ENCODE measurements at places on chromosomes 6 and 20.

DNA sequence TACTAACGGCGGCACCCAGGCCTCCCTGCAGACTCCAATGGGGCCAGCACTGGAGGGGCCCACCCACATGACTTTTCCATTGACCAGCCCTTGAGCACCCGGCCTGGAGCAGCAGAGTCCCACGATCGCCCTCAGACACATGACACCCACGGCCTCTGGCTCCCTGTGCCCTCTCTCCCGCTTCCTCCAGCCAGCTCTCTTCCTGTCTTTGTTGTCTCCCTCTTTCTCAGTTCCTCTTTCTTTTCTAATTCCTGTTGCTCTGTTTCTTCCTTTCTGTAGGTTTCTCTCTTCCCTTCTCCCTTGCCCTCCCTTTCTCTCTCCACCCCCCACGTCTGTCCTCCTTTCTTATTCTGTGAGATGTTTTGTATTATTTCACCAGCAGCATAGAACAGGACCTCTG is 26.1 kb upstream of the FANCE start:
- no peak overlapping the region for H3K27ac ChIP-seq
- H3K4me1 ChIP-seq, result no peaks in the 10 kb centered on the region
- no peaks in the 10 kb centered on the region for H3K27me3 ChIP-seq

DNA sequence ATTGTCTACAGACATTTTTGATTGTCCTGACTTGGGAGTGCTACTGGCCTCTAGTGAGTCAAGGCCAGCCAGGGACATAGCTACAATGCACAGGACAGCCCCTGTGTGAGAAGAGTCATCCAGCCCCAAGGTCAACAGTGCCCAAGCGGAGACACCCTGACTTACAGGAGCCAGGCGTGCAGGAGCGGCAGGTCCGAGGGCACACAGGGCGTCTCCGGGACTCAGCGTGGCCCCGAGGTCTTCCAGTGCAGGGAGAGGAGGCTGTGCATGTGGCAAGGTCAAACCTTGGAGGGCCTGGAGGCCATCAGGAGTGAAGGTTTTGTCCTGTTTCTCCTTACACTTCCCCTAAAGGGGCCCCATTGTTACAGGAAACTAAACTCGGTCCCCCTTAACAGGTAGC is 41.3 kb upstream of the QKI start:
- H3K36me3 ChIP-seq, result no peaks in the 10 kb centered on the region
- no peak overlapping the region for H3K4me3 ChIP-seq
- H3K27me3 ChIP-seq, result no peaks in the 10 kb centered on the region
- no peak overlapping the region for H3K27ac ChIP-seq

DNA sequence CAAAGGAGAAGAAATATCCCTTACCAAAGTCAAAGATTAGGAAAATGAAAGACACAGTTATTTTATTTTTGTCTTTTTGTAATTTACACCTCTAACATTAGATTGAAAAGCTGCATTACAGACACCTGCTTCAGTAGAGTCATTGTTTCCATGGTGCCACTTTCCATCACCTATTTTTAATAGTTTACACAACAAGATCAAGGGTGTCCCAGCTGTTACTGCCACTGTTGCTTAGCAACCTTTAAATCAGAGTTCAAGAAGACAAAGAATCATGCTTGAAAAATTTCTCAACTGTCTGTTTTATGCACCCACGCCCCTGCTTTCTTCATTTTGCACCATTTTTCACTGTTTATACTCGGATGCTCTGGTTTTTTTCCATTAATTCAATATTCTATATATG is 668.2 kb upstream of the GJE1 start:
- H3K27ac ChIP-seq, result peak overlapping the region; percentile 11
- DNase-seq, result no peak
- H3K27me3 ChIP-seq, result no peaks in the 10 kb centered on the region
- no peaks in the 10 kb centered on the region for H3K36me3 ChIP-seq
- H3K4me3 ChIP-seq, result no peak overlapping the region
- H3K4me1 ChIP-seq, result peaks cover 36% of the 10 kb centered on the region

DNA sequence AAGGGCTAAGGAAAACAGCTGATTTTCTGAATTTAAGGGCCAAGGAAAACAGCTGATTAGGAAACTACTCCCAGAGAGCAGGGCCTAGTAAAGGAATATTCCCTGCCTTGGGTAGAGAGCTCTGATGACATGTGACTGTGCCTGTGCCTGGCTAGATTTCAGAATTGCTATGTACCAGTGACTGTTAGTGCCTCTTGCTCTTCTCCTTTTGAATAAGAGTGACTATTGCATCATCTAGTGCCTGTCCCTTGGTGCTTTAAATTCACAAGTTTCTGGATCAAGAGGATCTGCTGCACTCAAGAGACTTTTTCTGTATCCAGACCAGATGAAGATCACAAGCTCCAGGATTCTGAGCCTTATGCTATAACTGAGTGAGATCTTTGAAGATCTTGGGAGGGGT is 332.9 kb downstream of the KIF16B start:
- no peak overlapping the region for H3K4me3 ChIP-seq
- H3K4me1 ChIP-seq, result no peaks in the 10 kb centered on the region
- H3K27ac ChIP-seq, result no peak overlapping the region
- H3K36me3 ChIP-seq, result no peaks in the 10 kb centered on the region
- no peak for DNase-seq

GRCh38 chr20:31573555-31574321 is 31.4 kb upstream of the ID1 start:
- H3K4me3 ChIP-seq, result peak overlapping the region; percentile 54
- H3K4me1 ChIP-seq, result peaks cover 50% of the 10 kb centered on the region
- H3K36me3 ChIP-seq, result no peaks in the 10 kb centered on the region
- peak overlapping the region; percentile 97 for H3K27ac ChIP-seq

GRCh38 chr6:31892821-31893220 is 4.7 kb downstream of the EHMT2 start:
- no peak overlapping the region for H3K4me3 ChIP-seq
- no peak overlapping the region for H3K27ac ChIP-seq
- H3K36me3 ChIP-seq, result peaks cover 19% of the 10 kb centered on the region

- no peak for DNase-seq
- H3K4me1 ChIP-seq, result no peaks in the 10 kb centered on the region
- H3K27me3 ChIP-seq, result no peaks in the 10 kb centered on the region
Observed at GRCh38 chr6:2116496-2116895, 128.9 kb downstream of the GMDS start.

- H3K27me3 ChIP-seq, result peaks cover 4% of the 10 kb centered on the region
- no peak overlapping the region for H3K4me3 ChIP-seq
- H3K27ac ChIP-seq, result no peak overlapping the region
- no peaks in the 10 kb centered on the region for H3K4me1 ChIP-seq
- H3K36me3 ChIP-seq, result no peaks in the 10 kb centered on the region
Observed at GRCh38 chr6:52209770-52210169, 23.6 kb downstream of the IL17A start.

- H3K4me1 ChIP-seq, result peaks cover 22% of the 10 kb centered on the region
- H3K27ac ChIP-seq, result no peak overlapping the region
- no peak overlapping the region for H3K4me3 ChIP-seq
- no peak for DNase-seq
Observed at GRCh38 chr6:113627480-113627879, 229.7 kb upstream of the MARCKS start.

DNA sequence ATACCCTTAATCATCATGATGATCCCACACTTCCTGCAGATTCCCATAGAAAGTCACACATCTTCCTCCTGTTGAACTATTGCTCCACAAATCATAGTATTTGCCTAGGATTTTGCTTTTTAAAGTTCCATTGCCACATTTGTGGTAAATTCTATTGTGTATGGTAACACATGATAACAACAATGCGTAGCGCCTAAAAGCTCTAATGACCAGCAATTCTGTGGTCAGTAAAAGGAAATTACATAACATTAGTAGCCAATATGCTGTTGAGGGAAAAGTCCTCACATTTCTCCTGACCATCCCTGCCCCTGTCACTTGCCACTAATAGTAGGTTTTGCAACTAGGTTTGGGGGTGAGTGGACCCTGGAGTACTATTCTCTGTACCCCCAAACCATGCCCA is 31.8 kb upstream of the PDE7B start:
- H3K36me3 ChIP-seq, result no peaks in the 10 kb centered on the region
- DNase-seq, result no peak
- no peak overlapping the region for H3K4me3 ChIP-seq
- H3K27ac ChIP-seq, result no peak overlapping the region
- H3K27me3 ChIP-seq, result no peaks in the 10 kb centered on the region
- H3K4me1 ChIP-seq, result no peaks in the 10 kb centered on the region

DNA sequence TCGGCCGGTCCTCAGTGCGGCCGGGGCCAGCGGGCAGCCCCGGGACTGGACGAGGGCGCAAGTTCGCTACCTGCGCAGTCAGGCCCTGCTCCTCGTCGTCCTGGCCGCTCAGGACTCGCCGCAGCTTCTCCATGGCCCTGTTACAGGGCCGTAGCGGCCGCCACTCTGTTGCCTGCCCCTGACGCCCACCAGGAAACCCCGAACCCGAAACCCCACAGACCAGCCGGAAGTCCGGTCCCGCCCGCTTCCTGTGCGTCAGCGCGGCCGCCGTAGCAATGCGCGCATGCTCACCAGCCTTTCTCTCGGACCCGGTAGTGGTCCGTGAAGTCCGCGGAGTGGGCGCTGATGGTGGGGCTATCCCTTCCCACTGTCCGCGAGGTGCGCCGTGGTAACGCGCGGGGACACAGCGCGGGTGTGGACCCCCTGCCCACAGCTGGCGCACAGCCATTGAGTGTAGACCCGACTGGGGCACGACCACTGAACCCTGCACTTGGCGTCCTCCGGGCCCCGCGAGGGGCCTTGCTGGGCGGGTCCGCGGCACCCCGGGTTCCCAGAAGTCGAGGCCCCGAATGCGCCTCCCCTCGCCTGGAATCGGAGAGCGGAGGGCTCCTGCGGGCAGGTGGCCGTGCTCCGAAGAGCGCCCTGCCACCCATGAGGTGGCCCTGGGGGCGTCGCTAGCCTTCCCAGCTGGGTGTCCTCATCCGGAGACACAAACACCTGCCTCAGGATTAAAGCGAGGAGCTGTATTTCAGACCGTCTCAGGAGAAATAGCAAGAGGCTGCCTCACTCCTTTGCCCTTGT is at the start of gene SFT2D1:
Gene SFT2D1, minus strand, starts transcription at position 197 of the 801 bp plus-strand sequence. Its CDS starts 64 bp downstream, at position 133.
- H3K27ac ChIP-seq, result peak within 1 kb of the TSS; percentile 90
- no peaks in the 10 kb centered on the region for H3K27me3 ChIP-seq
- peak; percentile 78 for DNase-seq
- peak within 1 kb of the TSS; percentile 76 for H3K4me3 ChIP-seq
- peaks cover 47% of the 10 kb centered on the region for H3K4me1 ChIP-seq

- H3K4me3 ChIP-seq, result no peak overlapping the region
- H3K27me3 ChIP-seq, result no peaks in the 10 kb centered on the region
- DNase-seq, result no peak
- H3K27ac ChIP-seq, result no peak overlapping the region
Observed at GRCh38 chr20:2921506-2921905, 48.2 kb downstream of the PTPRA start.

DNA sequence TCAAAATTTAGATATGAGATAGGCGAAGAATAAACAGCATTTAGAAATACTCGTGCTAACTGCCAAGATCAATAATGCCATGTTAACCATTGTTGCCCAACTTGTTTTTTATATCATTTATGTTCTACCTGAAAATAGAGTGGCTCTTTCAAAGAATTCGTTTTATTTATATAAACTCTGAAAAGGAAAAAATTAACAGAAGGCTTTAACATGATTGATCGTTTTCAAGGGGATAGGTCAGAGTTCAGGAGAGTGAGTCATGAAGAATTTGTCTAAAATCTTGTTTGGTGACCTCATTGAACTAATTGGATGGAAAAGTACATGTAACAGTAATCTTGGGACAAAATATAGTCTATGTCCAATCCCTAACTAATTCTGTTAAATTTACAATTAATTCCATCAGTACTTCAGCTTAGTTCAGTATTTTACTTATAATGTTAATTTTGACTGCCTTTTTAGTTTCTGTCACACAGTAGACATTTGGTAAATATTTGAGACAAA is 11.1 kb upstream of the ELOVL2 start:
- no peaks in the 10 kb centered on the region for H3K27me3 ChIP-seq
- no peak for DNase-seq
- no peaks in the 10 kb centered on the region for H3K4me1 ChIP-seq
- no peak overlapping the region for H3K4me3 ChIP-seq
- H3K36me3 ChIP-seq, result no peaks in the 10 kb centered on the region

- no peak overlapping the region for H3K4me3 ChIP-seq
- peaks cover 8% of the 10 kb centered on the region for H3K4me1 ChIP-seq
- H3K27me3 ChIP-seq, result no peaks in the 10 kb centered on the region
- H3K27ac ChIP-seq, result no peak overlapping the region
Observed at GRCh38 chr6:157068691-157069324, 254.5 kb downstream of the TMEM242 start.

DNA sequence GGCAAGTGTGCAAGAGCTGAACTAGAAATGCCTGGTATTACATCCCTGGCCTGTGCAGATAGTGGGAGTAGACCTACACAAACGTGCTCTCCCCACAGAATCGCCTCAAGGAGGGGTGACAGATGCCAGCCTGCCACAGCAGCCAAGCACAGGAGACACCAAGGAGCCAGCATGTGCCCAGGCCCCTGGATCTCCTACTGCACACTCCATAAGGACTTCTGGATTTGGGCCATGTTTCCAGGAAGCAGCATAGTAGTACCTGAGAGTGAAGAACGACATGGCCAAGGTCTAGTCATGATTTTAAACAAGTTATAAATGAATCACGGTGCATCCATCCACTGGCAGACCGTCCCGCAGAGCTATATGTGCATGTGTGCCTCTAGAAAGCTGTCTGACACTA is 232.2 kb downstream of the SYNDIG1 start:
- DNase-seq, result no peak
- H3K27me3 ChIP-seq, result no peaks in the 10 kb centered on the region
- H3K36me3 ChIP-seq, result no peaks in the 10 kb centered on the region
- H3K27ac ChIP-seq, result no peak overlapping the region
- no peak overlapping the region for H3K4me3 ChIP-seq
- H3K4me1 ChIP-seq, result no peaks in the 10 kb centered on the region

GRCh38 chr6:157134402-157135047 is 188.8 kb downstream of the TMEM242 start:
- DNase-seq, result no peak
- no peak overlapping the region for H3K4me3 ChIP-seq
- no peaks in the 10 kb centered on the region for H3K4me1 ChIP-seq
- H3K27me3 ChIP-seq, result no peaks in the 10 kb centered on the region

- peaks cover 7% of the 10 kb centered on the region for H3K4me1 ChIP-seq
- peak; percentile 21 for DNase-seq
- no peaks in the 10 kb centered on the region for H3K27me3 ChIP-seq
- no peak overlapping the region for H3K27ac ChIP-seq
- no peak overlapping the region for H3K4me3 ChIP-seq
Observed at GRCh38 chr20:22905658-22906057, 129.5 kb upstream of the SSTR4 start.

All from tibial nerve (tissue), 4 donors.